ENCODE measurements at places on chromosomes 4 and X.

DNA sequence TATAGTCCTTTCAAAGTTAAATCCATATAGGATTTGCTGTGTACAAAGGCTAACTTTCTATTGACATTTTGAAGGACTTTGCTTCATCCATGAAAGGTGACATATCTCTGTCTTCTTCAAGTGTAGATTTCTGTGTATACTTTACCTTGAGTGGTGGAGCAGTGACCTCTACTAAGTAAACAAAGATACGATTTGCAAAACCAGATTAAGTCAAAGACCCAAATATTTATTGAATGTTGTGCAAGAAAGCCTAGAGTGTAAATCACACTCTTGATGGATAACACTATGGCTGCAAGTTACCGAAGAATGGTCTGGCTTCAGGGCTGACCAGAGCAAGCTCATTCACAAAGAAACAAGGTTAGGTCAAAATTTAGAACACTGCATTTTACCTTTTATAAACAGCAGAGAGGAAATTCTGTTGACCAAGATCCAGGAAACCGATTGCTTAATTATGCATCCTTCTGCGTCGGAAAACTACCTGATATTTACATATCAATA is 5.4 kb upstream of the FGG start:
- no peak for DNase-seq

DNA sequence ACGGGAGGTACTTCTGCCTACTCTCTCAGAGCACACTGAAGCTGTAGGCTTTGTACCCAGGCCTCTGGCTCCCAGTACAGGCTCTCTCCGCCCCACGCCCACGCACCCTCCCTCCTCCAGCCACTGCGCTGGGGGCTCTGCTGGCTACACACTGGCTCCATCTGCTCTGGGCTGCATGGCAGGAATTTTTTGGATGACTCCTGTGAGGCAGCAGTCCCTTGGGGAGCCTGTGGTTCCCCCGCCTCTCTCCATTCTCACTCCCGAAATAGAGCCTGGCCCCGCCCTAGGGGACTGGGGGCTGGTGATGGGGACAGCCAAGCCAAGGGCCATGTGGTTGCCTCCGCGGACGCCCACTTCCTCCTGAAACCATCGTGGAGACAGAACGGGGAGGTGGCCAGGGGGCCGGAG is 58.1 kb upstream of the ADRA2C start:
- no peak for DNase-seq

- no peak for DNase-seq
Observed at GRCh38 chr4:38188631-38189101, 228.5 kb downstream of the PTTG2 start.

GRCh38 chrX:9310616-9311015 is 154.2 kb upstream of the TBL1X start:
- no peak for DNase-seq

GRCh38 chrX:21996872-21997455 is 35.2 kb upstream of the PHEX start:
- DNase-seq: no peak
